Activated CD4-positive, CD25-positive, alpha-beta regulatory T cell treated with anti-CD3 and anti-CD28 coated beads, Interleukin-2, amount 50 U/mL, for 24 hours (primary cell): ENCODE measurements at places on chromosomes 3 and 15.

GRCh38 chr15:89656116-89656815 lies 999 bp upstream of the KIF7 start:
- ATAC-seq: no peak

DNA sequence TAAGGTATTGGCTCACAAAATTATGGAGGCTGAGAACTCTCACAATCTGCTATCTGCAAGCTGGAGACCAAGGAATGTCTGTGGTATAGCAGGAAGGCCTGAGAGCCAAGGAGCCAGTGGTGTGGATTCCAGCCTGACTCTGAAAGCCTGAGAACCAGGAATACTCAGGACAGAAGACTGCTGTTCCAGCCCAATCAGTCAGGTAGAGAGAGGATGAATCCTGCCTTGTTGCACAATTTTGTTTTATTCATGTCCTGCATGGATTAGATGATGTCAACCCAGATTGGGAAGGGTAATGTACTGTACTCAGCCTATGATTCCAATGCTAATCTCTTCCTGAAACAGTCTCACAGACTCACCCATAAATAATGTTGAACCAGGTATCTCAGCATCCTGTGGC lies 312.4 kb upstream of the KCNMB2 start:
- ATAC-seq: no peak

- ATAC-seq: no peak
Measured at GRCh38 chr3:171354706-171355582, 105.3 kb downstream of the TNIK start.

- ATAC-seq: no peak
Measured at GRCh38 chr3:56302417-56302816, 165.8 kb downstream of the ERC2 start.

DNA sequence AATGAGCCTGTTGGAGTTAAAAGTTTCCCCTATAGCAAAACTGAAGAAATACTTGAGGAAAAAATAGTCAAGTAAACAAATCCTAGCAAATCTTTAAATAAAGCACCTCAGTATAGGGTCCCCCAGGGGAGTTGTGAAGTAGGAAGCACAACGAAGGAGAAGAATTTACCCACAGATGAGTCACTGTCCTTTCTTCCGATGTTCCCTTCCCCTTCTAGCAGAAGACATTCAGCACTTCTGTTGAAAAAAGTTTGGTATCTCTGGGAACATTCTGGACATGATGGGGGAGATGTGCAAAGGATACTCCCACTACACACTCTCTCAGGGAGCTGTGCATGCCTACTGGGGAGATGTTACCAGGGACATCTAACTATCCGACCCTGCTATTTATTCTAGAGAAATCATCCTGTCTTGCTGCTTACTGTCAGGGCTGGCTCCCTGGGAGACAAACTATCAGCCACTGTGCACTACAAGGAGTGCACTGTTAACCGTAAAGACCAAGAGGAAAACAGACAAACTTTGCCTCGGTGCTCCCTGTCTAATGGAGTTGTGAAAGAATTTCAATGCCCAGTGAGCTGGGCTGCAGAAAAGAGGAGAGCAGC lies 93.8 kb downstream of the RFTN1 start:
- no peak for ATAC-seq

DNA sequence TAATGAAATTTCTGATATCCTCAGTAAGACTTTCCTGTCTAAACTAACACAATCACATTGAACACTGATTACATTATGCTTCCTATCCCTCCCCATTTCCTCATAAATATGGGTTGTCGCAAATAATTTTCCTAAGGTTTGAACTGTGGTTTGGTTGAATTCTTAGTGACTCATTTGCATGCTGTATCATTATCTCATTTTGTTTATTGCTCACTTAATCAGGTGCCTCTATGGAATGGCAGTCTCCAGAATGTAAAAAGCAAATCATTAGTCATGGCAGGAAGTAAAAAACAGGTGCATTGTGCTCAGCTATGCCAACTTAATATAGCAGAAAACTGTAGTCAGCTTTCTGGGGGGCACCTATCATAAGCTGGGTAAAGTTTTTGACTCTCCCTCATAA lies 216.0 kb upstream of the ZBTB20 start:
- no peak for ATAC-seq
